HCT116 (cell line): ENCODE measurements at places on chromosomes 12 and 14.

GRCh38 chr14:22820731-22821130 is 5.5 kb upstream of the SLC7A7 start:
- no peak for DNase-seq

GRCh38 chr14:35446450-35446849 is 41.9 kb upstream of the NFKBIA start:
- DNase-seq, result no peak

DNA sequence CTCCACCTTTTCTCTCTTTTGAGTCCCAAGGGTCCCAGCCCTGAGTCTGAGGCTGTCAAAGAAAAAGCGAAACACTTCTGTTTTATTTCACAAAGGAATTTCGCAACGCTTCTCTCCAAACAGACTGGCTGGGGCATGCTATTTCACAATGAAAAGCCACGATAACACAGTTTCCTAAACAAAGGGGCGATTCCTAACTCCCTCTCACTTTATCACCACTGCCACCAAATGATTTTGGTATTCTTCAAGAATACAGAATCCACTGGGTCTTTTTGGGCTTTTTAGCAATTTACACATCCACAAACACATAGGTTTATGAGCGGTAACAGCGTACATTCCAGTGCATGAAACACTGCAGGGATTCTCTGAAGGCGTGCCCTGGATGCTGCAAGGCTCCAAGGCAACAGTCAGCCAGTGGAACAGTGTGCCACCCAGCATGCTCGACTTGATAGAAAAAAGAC is 161.2 kb downstream of the DAD1 start:
- DNase-seq, result no peak

- no peak for DNase-seq
Measured at GRCh38 chr12:6062757-6063735, 61.4 kb downstream of the VWF start.

DNA sequence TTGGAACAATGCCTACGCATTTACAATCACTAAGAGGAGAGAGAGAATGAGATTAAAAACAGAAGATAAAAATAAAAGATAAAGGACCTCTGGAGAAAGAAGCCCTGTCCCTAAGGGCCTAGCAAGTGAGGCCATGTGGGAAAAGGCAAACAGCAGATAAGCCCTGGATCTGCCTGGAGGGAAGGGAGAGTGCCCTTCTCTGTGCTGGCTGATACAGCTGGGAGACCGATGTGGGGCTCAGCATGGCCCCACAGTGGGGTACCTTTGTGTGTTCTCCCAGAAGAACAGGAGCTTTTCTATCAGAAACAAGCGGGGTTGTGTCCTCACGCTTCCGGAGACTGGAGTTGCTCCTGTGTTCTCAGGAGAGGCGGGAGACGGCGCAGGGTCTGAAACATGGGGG is 59.9 kb downstream of the TMCC3 start:
- no peak for DNase-seq

DNA sequence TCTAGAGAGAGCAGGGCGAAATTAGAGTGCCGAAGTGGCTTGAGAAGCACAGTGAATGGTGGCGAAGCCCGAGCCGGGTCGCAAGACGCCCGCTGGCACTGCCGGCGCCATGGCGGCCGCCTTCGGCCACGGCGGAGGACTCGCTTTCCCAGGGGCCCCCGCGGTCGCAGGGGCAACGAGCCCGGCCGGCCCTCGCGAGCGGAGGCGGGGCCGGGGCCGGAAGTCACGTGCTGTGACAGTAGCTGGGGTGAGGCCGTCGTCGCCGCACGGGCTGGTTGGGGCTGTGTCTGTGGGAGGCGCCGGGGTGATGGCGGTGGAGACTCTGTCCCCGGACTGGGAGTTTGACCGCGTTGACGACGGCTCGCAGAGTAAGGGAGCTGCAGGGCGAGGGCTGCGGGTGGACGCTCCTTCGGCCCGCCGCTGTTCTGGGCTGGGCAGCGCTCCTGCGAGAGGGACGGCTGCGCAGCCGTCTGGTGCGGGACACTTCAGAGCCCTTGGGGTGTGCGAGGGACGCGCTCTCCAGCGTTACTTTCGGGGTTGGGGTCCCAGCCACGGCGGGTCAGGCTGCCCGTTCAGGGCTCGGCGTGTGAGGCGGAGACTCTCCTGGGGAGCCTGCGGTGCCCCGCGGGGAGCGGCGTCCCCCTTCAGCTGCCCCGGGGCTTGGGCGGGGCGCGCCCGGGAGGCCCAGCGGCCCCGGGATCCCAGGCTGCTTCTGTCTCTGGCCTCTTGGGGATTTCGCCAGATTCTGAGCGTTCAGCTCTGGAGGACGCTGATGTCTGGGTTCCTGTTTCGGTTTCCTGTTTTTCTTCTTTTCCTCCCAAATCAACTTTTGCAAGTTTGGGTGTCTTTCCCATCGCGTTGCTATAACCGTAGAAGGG is at the start of gene WASHC4:
WASHC4 (plus strand) TSS at position 238 of the 878 bp plus-strand sequence; CDS start at position 308, 70 bp downstream.
- DNase-seq, result peak; percentile 68

DNA sequence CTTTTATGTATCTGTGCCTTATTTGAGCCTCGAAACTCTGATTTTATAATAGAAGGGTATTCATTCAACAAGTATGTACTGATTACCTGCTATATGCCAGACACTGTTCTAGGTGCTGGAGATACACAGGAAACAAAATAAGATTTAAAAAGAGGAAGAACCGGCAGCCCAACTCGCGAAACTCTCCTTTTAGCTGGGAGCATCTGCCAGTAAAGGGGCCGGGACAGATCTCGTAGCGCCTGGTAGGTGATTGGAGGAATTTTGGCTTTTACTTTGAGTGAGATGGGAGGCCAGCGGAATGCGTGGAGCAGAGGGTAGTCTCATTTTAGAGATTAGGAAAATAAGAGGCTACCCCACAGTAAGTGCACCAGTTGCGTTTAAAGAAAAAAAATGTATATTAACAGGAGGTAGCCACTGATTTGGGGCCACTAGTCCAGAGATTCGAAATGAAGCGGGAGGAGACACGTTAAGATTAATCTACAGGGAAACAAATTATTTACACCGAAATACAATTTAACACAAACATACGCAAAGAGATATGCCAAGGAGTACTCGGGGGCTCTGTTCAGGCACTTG is 520 bp upstream of the MON2 start:
- no peak for DNase-seq

GRCh38 chr14:65107200-65107599 is 4.9 kb upstream of the MAX start:
- DNase-seq, result no peak

DNA sequence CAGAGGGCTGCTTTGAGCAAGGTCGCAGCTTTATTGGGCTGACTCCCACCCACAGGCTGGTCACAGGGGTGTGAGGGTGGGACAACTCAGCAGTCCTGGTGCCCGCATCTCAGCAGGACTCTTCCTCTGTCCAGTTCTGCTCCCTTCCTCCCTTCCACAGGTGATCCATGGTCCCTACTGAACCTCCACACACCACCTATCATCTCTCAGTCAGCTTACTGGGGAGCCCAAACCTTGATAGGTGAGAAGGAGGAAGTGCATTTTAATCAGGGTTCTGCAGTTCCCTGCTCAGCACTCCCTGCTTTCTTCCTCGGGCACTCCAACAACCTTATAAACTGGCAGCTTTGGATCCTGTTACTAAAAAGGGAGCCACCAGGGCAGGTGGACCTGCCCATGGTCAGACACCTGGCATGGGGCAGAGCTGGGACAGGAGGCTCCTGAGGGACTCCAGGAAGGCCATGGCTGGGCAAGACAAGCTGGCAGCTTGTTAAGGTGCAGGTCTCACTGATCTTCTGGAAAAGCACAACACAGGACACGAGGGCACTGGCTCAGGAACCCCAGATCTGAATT is 664.6 kb downstream of the BCL11B start:
- no peak for DNase-seq

DNA sequence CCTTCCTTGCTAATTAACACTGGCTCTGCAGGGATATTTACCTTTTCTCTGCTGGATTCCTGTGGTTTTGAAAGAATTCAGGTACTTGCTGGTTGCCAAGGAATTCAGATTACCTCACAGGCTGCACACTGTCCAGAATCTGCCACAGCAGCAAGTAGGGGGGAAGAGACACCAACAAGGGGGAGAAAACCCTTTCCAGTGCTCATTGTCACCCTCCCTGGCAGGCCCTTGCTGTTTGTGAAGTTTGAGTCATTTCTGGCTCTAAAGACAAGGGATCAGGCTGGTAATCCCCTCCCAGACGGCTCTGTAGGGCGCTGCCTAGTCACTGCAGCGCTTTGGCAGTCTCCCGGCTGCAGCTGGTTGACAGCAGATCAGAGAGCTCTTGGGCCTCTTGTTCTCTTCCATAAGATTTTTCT is 50.8 kb downstream of the TTLL5 start:
- peak; percentile 34 for DNase-seq

GRCh38 chr12:49762468-49762847 is 21.1 kb downstream of the TMBIM6 start:
- DNase-seq, result no peak

- no peak for DNase-seq
Measured at GRCh38 chr12:76091246-76091754, 6.8 kb upstream of the NAP1L1 start.

GRCh38 chr12:54301428-54302048 is 723 bp upstream of the NFE2 start:
- no peak for DNase-seq

- no peak for DNase-seq
Measured at GRCh38 chr14:28783664-28784063, 17.1 kb downstream of the FOXG1 start.

- DNase-seq, result no peak
Measured at GRCh38 chr12:95614390-95614982, 63.2 kb upstream of the USP44 start.

- DNase-seq, result no peak
Measured at GRCh38 chr14:55383541-55384140, 28.0 kb downstream of the ATG14 start.

GRCh38 chr12:40144023-40144422 is 38.1 kb upstream of the SLC2A13 start:
- DNase-seq, result no peak

GRCh38 chr12:105109465-105110212 is 2.1 kb downstream of the WASHC4 start:
- DNase-seq, result no peak

- no peak for DNase-seq
Measured at GRCh38 chr14:22231018-22231417, 358.0 kb downstream of the DAD1 start.

DNA sequence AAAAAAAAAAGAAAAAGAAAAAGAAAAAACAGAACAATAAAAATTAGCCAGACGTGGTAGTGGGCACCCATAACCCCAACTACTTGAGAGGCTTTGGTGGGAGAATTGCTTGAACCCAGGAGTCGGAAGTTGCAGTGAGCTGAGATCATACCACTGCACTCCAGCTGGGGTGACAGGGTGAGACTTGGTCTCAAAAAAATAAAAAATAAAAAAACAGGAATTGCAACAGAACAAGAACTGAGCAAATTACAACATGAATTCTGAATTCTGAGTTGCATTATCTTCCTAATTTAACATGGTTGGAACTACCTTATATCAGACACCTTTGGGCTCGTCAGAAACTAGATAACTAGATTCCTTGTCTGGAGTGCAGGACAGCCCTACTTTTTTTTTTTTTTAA is 53.3 kb upstream of the NR2C1 start:
- no peak for DNase-seq

DNA sequence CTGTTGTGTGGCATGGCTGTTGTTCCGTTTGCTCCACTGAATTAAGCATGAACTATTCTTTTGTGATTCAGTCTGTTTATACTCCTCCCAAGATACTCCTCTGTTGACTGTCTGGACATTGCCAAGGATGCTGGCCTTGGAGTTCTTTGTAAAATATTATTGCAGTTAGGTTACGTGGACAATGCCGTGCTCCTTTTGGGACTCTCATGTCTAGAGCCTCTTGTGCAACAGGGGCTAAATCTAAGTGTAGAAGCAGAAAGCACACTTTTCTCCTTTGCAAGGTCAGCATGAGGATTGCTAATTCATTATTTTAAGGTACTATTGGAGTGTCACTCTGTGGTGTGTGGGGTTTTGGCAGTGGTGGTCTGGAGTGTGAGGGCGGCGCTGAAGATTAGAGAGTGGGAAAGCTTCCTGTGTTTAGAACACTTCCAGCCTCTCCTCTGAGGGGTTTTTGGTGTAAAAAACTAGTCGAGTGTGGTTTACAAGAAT is 125.4 kb downstream of the SAMD4A start:
- no peak for DNase-seq

DNA sequence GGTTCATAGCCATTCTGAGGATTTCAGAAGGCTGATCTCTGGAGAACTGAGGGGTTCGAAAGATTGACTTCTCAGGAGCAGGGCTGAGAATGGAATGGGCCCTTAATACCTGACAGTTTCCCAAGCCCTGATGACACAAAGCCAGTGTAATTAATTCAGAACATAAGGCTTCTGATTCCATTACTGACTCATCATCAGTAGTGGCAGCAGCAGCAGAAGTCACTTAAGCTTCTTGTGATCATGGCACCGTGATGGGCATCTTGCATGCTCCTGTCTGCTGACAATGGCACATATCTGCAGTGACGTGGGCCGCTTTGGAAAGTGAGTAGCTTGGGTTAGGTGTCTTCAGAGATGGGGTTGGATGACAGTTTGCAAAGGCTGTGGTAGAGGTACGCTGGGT is 38.2 kb upstream of the GSG1 start:
- DNase-seq, result no peak

- no peak for DNase-seq
Measured at GRCh38 chr12:96140174-96140573, 54.0 kb upstream of the ELK3 start.
